ENCODE measurements at places on chromosomes 1 and 21. TPM values are rescaled to one million over a fixed set of nuclear protein-coding genes. Genes with fewer than 3 reads are reported as not detected.

The FASLG gene
- total RNA-seq, result 1.4 TPM

The SPRR1B gene
- total RNA-seq, result not detected

The OR14K1 gene
- not detected for total RNA-seq

The SPRR2E gene
- total RNA-seq, result not detected

The DYNLT4 gene
- 0.83 TPM for total RNA-seq

The HPCAL4 gene
- total RNA-seq, result 2.0 TPM

The HTR6 gene
- total RNA-seq, result 0.10 TPM

The OR2T35 gene
- not detected for total RNA-seq

The SLC30A1 gene
- 9.3 TPM for total RNA-seq

The CFHR1 gene
- total RNA-seq, result not detected

The PGLYRP4 gene
- total RNA-seq, result not detected

The CCDC17 gene
- total RNA-seq, result 3.3 TPM

DNA sequence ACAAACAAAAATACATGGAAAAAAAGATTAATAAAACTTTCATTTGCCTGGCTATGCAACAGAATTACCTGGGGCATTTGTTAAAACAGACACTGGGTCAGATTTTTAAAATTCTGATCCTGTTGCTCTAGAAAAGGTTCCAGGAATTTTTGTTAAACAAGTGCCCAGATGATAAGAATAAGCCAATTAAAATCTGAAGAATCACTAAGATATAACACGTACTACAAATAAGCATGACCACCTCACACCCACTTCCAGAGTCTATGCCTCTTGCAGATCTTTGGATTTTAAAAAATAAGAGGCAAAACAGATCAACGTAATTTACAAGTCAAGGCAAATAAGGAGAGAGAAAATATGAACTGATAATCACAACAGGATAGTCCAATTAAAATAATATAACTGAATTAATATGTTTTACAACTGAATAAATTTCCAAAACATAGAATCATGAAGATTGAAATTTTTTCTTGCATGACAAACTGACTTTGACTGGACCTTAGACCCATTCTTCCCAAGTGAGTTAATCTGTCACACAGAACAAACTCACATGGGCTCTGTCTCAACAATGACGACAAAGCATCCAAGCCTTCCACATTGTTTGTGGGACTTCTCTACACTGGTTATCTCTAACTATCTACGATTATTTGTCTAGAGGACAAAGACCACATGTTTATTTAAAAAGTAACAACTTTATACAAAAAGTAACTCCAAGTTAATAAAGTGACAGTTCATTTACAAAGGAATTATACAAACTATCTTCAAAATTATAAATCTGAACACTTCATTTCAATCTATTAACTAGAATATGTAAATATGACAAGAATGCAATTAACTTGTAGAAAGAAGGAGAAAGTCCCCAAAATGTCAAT, 56.9 kb downstream of the COP1 start:
- peaks cover 65% of the 10 kb centered on the region for H3K36me3 ChIP-seq
- DNase-seq, result no peak
- H3K4me1 ChIP-seq, result peaks cover 3% of the 10 kb centered on the region
- no peaks in the 10 kb centered on the region for H3K27me3 ChIP-seq
- no peak overlapping the region for H3K4me3 ChIP-seq

DNA sequence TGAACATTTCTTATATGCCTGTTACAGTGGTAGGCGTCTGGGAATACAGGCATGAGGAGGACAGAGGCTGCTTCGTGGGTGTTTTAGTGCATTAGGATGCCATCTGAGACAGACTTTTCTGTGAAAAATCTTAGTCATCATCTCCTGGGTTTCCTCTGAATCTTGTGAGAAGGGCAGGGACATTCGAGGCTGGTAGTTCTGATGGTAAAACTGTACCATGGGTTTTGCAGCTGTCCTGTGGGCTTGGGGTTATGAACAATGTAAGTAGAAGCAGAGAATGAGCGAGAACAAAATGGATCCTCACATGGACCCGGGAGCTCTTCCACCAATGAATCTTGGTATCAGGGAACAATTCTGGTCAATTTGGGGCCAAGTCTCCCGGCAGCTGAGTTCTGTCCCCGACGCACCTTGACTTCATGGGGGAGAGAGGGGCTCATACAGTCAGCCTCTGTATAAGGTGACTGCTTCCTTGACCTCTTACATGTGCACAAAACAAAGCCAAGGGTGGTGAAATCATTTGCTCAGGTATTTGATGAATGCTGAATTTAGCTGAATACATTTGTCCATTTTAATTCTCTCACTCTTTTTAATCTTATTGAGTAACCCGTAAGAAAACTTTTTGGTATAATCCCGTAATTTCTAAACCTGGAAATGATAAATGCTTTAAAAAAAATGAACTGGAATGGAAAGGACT, 63.6 kb upstream of the ERRFI1 start:
- peaks cover 13% of the 10 kb centered on the region for H3K4me1 ChIP-seq
- H3K27me3 ChIP-seq, result peaks cover 9% of the 10 kb centered on the region
- H3K36me3 ChIP-seq, result peaks cover 3% of the 10 kb centered on the region
- no peak for DNase-seq
- H3K27ac ChIP-seq, result no peak overlapping the region

DNA sequence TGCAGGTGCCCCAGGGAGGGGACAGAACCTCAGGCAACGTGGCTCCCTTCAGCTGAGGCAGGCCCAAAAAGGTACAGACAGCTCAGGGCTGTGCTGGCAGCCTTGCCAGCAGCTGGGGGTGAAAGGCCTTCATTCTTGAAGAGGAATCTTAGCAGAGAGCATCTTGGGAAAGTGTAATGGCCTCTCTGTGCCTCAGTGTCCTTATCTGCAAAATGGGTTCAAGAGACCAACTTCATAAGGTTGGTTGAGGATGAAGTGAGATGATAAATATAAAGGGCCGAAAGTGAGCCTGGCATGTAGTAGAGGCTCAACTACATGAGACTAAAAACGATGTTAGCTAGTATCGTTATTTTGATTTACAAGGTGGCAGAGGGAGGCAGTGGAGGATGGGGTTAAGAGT, 26.2 kb downstream of the TMCO4 start:
- no peaks in the 10 kb centered on the region for H3K4me1 ChIP-seq
- no peak for DNase-seq
- H3K27me3 ChIP-seq, result no peaks in the 10 kb centered on the region
- H3K36me3 ChIP-seq, result peaks cover 4% of the 10 kb centered on the region

- no peak overlapping the region for H3K4me3 ChIP-seq
- DNase-seq, result peak; percentile 7
- H3K27ac ChIP-seq, result no peak overlapping the region
- no peaks in the 10 kb centered on the region for H3K4me1 ChIP-seq
These were observed 203.6 kb upstream of the CHODL start for GRCh38 chr21:18041012-18041411.

DNA sequence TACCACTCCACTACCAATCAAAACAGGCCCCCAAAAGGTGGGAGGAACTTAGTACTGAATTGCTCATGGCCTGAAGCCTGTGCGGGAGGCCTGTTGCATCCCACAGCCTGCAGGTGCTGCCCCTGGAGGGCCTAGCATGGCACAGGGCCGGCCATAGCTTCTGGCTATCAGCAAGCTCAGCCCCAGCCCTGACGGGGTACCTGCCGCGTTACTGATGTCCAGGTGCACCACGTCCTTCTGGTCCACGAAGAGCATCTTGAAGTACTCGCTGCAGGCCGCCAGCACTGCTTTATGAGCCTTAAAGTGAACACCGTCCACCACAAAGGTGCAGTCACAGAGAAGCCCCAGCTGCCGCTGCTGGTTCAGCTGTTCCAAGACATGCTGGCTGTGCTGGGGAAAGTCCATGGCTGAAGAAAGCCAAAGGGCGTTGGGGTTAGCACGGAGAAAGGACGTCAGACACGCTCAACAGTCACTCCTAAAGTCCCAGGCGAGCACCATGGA, 27.8 kb downstream of the ZBTB17 start:
- H3K4me3 ChIP-seq, result no peak overlapping the region
- peaks cover 25% of the 10 kb centered on the region for H3K36me3 ChIP-seq
- no peak for DNase-seq
- H3K27me3 ChIP-seq, result no peaks in the 10 kb centered on the region
- peak overlapping the region; percentile 16 for H3K27ac ChIP-seq
- peaks cover 51% of the 10 kb centered on the region for H3K4me1 ChIP-seq

- no peaks in the 10 kb centered on the region for H3K27me3 ChIP-seq
- no peak overlapping the region for H3K4me3 ChIP-seq
These were observed 165.3 kb upstream of the C1orf105 start for GRCh38 chr1:172255223-172255560.

DNA sequence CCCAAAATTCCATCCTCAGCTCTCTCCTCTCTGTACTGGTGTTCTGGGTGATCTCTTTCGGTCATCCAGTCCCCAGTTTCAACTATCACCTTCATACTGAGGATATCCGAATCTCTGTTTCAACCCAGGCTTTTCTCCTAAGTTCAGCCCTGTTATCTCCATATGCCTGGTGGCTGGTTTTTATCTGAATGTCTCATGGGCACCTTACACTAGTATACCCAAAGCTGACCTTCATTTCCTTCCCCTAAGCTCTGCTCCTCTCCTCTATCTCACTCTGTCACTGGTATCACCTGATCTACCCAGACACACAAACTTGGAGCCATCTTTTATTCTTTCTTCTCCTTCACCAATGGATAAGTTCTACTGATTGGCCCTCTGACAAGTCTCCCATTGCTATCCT, 53.0 kb downstream of the LRRC71 start:
- DNase-seq, result no peak
- H3K27me3 ChIP-seq, result peaks cover 61% of the 10 kb centered on the region
- no peak overlapping the region for H3K4me3 ChIP-seq
- no peaks in the 10 kb centered on the region for H3K4me1 ChIP-seq
- H3K36me3 ChIP-seq, result no peaks in the 10 kb centered on the region
- H3K27ac ChIP-seq, result no peak overlapping the region

- DNase-seq, result no peak
- H3K4me3 ChIP-seq, result no peak overlapping the region
- H3K4me1 ChIP-seq, result no peaks in the 10 kb centered on the region
These were observed 20.4 kb downstream of the CCT8 start for GRCh38 chr21:29053011-29053553.

- no peak overlapping the region for H3K4me3 ChIP-seq
- H3K4me1 ChIP-seq, result peaks cover 7% of the 10 kb centered on the region
- H3K27ac ChIP-seq, result no peak overlapping the region
- H3K27me3 ChIP-seq, result peaks cover 33% of the 10 kb centered on the region
These were observed 5.0 kb downstream of the RAP1GAP start for GRCh38 chr1:21663951-21664805.

- no peak overlapping the region for H3K27ac ChIP-seq
- no peak for DNase-seq
- H3K36me3 ChIP-seq, result no peaks in the 10 kb centered on the region
- H3K4me3 ChIP-seq, result no peak overlapping the region
These were observed 591.3 kb upstream of the ADGRL2 start for GRCh38 chr1:81209461-81209860.

GRCh38 chr1:86184426-86184825, 27.9 kb upstream of the COL24A1 start:
- no peak overlapping the region for H3K4me3 ChIP-seq
- no peak overlapping the region for H3K27ac ChIP-seq
- no peaks in the 10 kb centered on the region for H3K4me1 ChIP-seq
- no peaks in the 10 kb centered on the region for H3K36me3 ChIP-seq
- H3K27me3 ChIP-seq, result peaks cover 4% of the 10 kb centered on the region

- no peaks in the 10 kb centered on the region for H3K27me3 ChIP-seq
- no peak overlapping the region for H3K4me3 ChIP-seq
- peaks cover 28% of the 10 kb centered on the region for H3K4me1 ChIP-seq
These were observed 7.0 kb downstream of the TCEA3 start for GRCh38 chr1:23417570-23417969.

GRCh38 chr1:179036844-179037465, 11.3 kb downstream of the FAM20B start:
- peaks cover 4% of the 10 kb centered on the region for H3K36me3 ChIP-seq
- peak; percentile 59 for DNase-seq
- peak overlapping the region; percentile 79 for H3K27ac ChIP-seq

DNA sequence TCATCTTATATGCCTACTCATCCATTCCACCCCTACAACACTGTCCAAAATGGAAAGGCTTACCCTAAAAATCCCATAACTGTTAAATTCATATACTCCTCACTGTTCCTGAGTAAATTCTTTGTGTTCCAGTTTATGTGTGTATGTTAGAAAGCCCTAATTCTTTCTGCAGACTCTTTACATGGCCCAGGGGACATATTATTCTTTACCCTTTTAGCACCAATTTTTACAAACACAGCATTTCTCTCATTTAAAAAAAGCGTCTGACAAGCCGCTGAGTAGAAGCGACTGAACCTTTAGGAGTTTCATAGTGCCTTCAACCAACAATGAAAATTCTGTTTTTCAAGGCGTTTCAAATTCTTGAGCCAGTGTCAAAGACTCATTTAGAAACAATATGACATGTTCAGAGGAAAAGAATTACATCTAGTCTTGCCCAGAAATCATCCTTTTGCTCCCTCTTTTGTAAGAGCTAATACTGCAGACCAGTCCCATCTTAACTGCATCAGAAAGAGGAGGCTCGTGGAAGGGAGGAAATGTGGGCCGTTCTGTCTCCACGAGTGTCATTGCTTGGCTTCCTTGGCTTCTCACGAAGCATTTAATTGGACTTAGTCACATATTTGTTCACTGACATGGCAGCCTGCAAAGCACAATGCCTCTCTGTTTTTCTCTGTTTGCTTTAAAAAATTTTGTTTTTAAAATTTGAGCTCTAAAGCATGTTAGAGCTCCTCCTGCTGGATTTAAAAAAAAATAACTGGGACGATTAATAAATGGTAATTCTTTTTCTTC, 21.3 kb upstream of the C1orf105 start:
- peak overlapping the region; percentile 37 for H3K4me3 ChIP-seq
- H3K4me1 ChIP-seq, result peaks cover 61% of the 10 kb centered on the region
- H3K27ac ChIP-seq, result peak overlapping the region; percentile 75
- peak; percentile 15 for DNase-seq
- peaks cover 6% of the 10 kb centered on the region for H3K36me3 ChIP-seq

DNA sequence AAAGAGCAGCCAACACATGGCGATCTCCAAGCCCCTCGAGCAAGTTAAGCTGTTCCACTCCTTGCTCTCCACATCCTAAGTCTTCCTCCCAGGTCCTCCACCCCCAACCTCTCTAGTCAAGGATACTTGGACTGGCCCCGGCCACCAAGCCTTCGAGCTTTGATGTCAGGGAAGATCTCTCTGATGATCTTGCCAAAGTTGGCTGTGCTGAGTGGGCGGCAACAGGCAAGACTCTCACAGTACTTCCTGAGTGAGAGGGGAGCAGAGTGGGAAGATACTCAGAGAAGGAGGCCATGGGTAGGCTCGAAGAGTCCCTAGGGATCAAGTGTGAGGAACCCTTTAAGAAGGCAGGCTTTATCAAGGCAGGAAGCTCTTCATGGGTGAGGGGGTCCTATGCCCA, 2.8 kb downstream of the RFX5 start:
- peaks cover 49% of the 10 kb centered on the region for H3K4me1 ChIP-seq
- H3K36me3 ChIP-seq, result peaks cover 36% of the 10 kb centered on the region
- no peak overlapping the region for H3K27ac ChIP-seq
- no peak for DNase-seq
- no peak overlapping the region for H3K4me3 ChIP-seq

All from activated CD4-positive, alpha-beta T cell treated with anti-CD3 and anti-CD28 coated beads, Interleukin-2, amount 10 ng/mL, durations not matched to agents 7 days and 5 days (primary cell).